NCI-H446 (cell line): ENCODE measurements at places on chromosomes 7 and 10.

GRCh38 chr10:42988517-42989395, 88.1 kb upstream of the RET start:
- no peak for DNase-seq

DNA sequence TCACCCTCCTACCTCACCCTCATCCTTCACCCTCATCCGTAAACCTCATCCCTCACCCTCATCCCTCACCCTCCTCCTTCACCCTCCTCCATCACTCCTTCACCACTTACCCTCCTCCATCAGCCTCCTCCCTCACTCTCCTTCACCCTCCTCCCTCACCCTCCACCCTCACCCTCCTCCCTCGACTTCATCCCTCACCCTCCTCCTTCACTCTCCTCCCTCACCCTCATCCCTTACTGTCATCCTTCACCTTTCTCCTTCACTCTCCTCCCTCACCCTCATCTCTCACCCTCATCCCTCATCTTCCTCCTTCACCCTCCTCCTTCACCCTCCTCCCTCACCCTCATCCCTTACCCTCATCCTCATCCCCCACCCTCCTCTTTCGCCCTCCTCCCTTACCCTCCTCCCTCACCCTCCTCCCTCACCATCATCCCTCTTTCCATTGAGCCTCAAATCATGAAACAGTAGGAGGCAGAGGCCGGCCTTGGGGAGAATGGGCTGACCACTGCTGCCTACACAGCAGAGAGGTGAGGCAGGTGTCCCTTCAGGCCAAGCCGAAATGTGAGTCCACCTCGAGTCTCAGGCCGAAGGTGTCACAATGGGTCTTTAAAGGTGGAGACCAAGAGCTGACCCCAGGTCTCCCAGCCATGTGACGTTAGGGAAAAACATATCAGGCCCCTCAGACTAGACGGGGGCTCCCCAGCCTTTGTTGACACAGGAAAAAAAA, 53.0 kb downstream of the PDGFA start:
- no peak for DNase-seq

DNA sequence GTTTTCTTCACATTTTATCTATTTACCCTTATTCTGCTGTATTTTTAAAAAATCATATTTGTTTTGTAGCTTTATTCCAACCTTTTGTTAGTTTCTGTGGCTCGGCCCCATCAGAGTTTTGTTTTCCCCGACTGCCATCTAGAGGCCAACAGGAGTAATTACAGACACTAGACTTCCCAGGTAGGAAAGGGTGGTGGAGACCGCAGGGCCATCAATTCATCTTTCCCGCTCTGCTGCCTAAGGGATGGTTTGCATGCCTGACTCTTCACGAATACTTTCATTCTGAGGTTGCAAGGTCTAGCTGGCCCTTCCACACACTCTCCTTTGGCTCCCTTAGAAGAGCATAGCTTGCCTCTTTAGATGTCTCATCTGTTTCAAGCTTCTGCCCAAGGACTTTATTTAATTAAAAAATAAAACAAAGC, 38.3 kb downstream of the LYZL2 start:
- DNase-seq, result peak; percentile 50

- no peak for DNase-seq
Measured at GRCh38 chr7:139099172-139099947, 10.2 kb downstream of the ZC3HAV1 start.

GRCh38 chr10:31624611-31625010, 304.0 kb downstream of the ARHGAP12 start:
- DNase-seq, result no peak

GRCh38 chr7:40455485-40455884, 320.7 kb downstream of the SUGCT start:
- DNase-seq, result no peak

GRCh38 chr7:133582766-133583523, 330.1 kb downstream of the EXOC4 start:
- DNase-seq, result no peak

GRCh38 chr10:373526-374309, 238.5 kb downstream of the ZMYND11 start:
- DNase-seq, result no peak
